ENCODE measurements at places on chromosomes 7 and 10.

DNA sequence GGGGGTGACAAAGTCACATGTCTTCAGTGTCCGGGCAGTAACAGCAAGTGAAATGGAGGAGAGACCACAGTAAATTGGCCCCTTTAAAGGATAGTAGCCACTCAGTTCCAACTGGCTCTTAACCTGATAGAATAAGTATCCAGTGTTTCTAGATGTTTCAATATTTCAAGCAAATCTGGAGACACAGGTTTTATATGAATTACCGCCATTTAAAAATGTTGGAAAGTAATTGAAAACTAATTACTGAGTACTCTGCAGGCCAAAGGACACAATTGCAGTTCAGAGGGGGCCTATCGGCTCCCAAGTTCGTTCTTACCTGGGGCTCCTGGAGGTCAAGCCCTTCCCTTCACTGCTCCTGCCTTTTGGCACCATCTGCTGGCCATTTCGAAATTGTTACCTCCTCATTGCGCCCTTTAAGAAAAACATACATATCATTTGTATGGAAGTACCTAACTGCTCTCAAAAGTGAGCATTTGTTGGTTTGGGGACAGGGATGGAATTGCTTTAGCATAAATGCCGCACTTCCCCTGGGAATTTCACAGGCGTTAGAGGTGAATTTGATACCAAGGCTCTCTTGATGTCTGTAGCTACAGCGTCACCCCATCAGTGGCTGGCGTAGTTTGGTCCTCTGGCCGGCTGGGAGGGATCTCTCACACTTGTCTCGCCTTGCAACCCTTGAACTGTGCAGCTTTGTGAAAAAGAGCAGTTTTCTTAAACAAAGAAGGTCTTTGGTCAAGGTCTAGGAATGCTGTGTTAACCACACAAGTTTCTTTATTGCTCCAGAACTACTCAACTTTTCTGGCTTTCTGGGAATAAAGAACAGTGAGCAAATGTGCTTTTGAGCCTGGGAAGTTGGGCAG lies 220.0 kb downstream of the ARHGAP21 start:
- peak; percentile 42 for DNase-seq

DNA sequence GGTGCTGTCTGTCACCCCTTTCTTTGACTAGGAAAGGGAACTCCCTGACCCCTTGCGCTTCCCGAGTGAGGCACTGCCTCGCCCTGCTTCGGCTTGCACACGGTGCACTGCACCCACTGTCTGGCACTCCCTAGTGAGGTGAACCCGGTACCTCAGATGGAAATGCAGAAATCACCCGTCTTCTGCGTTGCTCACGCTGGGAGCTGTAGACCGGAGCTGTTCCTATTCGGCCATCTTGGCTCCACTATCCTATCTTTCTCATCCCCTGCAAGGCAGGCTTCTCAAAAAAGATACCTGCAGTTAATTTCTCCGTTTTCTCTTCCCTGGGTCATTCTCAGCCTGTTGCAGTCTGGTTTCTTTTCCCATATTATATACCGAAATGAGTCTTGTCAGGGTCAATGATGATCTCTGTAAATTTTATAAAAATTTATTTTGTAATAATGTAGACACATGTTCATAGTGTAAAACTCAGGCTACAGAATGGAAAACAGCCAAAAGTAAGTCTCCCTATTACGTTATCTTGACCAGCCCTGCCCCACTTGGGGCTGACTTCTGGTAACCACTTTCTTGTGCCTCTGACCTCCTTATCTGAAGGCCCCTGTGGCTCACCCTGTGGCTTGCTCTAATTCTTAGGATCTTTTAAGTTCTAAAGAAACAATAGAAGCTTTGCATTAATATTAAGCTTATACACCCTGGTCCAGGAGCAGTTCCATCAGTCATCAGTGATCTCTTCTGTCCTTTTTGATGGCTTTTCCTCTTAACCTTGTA lies 20.7 kb downstream of the BLVRA start:
- no peak for DNase-seq

DNA sequence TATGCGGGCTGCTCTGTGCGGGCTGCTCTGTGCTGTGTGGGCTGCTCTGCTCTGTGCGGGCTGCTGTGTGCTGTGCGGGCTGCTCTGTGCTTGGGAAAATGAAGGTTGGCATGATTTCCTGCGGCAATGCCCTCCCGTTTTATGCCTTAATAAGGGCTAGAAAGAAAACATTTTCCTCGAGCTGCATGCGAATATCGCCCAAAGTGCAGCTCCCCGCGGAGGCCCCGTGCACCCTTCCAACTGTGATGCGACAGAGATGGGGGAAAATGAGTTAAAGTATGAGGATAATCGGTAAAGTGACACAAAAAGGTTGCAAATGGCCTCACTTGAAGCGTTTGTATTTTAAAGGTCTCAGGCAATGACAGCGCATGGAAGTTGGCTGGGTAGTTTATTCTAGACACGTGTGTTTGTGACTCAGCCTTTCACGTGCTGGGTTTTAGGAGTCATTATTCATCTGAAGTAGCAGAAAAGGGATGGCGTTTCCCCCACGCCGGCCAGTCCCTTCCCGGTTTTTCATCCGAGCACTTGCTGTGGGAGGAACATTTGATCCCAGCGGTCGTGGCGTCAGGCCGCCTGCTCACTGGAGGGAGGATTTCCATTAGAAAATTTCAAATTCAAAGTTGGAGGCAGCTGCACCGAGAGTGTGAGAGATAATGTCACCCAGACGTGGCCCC lies 220.7 kb downstream of the ADARB2 start:
- DNase-seq = no peak

DNA sequence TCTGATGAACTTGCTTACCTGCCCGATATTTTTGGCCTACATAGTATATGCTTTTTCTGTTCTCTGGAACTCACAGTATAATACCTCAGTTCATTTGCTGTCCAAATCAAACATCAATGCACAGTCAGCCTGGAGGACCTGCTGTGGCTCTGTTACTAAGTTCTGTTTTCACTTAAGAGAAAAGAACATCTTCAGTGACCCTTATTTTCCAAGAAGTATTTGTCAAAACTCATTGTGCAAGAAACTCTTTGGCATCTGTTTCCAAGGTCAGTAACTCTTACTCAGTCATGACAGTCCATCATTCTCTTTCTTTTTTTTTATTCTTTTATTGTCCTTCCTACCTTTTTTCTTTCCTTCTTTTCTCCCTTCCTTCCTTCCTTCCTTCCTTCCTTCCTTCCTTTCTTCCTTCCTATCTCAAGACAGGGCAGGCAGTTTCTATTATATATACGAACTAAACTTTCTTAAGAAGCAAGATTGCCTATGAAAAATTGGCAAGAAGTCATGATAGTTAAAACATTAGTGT lies 37.8 kb upstream of the SEM1 start:
- DNase-seq = no peak

DNA sequence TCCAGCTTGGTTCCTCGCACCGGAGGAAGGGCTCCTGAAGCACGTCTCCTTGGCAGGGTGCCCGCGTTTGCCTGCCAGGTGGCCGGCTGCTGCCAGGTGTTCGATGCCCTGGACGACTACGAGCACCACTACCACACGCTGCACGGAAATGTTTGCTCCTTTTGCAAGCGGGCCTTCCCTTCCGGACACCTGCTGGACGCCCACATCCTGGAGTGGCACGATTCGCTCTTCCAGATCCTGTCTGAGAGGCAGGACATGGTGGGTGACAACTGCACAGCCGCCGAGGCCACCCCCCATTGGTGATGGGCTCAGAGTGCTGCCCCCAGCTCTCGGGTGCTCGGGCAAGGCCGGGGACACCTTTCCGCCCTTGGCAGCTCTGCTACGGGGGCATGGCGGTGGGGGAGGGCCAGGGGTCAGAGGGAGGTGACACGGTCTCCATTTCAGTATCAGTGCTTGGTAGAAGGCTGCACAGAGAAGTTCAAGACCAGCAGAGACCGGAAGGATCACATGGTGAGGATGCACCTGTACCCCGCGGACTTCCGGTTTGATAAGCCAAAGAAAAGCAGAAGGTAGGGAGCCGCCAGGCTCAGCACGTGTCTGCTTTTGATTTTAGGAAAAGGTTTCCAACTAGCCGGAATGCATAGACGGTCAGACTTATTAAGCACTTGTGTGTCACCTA lies 1.1 kb downstream of the ZNF511 start:
- DNase-seq = no peak

GRCh38 chr10:98173260-98173659 lies 38.8 kb downstream of the R3HCC1L start:
- DNase-seq = no peak

- DNase-seq = peak; percentile 50
These were observed at the start of gene CYP17A1 for GRCh38 chr10:102837230-102837721. CYP17A1 (minus strand) TSS chr10:102837413; CDS start chr10:102837361, 52 bp downstream.

DNA sequence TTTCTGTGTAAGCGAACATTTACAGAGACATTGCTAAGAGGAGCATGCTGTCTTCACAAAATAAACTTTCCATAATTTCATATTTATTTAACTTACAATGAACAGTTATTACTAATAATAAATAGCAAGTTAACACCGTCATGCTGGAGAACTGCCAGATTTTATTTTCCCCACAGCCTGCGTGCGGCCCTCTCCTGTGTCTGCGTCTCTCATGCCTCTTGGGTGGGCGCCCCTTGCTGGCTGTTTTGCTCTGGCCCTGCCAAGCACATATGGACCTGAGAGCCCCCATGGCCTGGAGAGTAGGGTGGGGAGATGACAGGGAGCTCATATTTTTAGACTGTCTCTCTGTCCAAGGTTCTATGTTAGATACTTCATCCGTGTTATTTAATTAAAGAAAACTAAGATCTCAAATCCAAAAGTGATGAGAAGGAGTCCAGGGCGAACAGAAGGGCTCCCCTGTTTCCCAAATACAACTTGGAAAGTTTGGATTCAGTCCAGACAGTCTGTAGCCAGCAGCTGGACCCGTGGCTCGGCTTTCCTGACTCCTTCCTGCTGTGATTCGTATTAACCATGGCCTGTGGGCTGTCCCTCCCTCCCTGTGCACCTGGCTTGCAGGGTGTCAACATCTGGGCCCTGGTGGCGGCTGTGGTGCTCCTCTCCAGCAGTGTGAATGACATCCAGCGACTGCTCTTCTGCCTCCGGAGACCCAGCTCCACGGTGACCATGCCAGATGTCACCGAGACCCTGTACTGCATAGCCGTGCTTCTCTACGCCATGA lies 20.5 kb downstream of the FBH1 start:
- no peak for DNase-seq

DNA sequence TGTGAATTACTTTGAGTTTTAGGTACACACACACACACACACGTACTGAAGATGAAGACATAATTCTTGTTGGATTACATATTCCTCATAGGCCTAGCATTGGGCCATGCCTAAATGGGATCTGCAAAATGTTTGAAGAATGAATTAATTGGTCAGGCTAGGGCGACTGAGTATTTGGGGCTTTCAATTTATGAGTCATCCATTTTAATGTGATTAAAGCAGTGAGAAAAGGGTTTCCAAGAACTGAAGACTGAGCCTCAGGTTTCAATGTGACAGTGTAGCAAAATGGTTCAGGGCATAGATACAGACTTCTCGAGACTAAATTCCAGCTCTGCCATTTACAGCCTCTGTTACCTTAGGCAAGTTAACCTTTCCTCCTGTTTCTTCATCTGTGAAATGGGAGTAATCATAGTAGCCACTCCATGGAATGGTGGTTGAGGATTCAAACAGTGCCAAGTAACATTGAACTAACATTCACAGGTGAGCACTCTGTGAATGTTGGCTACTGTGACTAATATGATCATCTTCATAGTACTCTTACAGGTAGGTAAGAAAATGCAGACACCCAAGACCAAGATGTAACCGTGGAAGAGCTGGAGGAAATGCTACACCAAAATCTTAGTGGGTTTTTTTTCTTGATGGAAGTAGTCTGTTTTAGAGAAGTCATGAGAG lies 7.6 kb downstream of the BPGM start:
- DNase-seq = no peak

DNA sequence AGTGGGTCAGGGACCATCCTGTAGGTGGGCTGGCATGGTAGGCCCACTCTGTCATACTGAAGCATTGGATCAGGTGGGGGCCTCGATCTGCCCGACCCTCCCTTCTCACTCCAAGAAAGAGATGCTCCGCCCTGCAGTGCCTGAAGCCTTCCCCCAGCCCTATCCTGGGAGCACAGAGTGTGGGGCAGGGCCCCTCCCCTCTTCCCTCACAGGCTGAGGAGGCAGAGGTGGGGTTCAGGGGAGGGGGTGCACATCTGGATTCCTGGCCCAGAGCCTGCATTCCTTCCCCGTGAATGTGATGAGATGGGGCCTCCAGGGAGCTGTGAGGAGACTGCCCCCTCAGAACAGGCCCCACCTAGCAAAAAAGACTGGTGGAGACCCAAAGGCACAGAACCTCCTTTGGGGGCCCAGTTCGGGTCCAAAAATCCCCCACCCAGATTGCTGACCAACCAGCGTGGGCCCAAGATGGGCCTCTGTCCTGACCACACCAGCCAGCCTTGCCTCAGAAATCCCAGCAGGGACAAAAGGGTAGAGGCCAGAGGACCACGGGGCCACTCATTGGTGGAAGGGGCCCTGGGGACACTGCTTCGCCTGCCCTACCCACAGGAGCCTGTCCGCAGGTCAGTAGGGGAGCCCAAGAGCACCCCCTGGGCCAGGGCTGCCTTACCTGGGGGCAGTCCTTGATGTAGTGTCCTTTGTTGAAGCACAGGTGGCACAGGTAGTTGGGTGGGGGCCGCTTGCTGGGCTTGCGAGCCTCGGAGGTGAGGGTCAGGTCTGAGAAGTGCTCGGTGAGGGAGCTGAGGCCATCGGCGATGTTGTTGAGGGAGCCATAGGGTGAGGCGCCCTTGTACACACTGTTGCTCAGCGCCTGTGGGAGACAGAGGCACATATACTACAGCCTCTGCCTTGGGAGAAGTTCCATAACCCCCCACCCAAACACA lies 13.3 kb downstream of the ZCCHC24 start:
- no peak for DNase-seq

GRCh38 chr10:101818872-101819633 lies 809 bp upstream of the OGA start:
- DNase-seq = peak; percentile 42
